ENCODE measurements at places on chromosomes 2 and 18. TPM values are rescaled to one million over a fixed set of nuclear protein-coding genes. Genes with fewer than 3 reads are reported as not detected.

The OR6B2 gene
- total RNA-seq, result not detected

GRCh38 chr2:2875296-2875695, 502.3 kb downstream of the EIPR1 start:
- DNase-seq, result no peak

The RND3 gene
- not detected for total RNA-seq

DNA sequence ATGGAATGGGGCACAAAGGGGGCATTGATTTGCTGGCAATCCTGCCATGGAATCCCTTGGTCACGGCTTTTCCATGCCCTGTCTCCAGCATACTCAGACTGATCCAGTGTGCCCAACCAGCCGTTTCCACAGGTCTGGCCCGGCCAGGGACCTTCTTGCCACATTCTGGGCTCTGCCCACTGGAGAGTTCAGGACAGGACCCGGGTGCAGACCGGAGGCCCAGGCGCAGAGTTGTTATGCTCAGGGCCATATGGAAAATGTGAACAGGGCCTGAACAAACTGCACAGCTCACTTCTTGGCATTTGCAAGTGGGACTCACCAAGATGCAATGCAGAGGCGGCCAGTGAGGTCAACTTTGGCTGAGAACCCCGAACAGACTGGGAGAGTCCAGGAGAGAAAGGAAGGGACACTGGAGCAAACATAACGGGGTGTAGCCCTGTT, 15.6 kb upstream of the ASAP2 start:
- no peak for DNase-seq

The MROH2A gene
- not detected for total RNA-seq

DNA sequence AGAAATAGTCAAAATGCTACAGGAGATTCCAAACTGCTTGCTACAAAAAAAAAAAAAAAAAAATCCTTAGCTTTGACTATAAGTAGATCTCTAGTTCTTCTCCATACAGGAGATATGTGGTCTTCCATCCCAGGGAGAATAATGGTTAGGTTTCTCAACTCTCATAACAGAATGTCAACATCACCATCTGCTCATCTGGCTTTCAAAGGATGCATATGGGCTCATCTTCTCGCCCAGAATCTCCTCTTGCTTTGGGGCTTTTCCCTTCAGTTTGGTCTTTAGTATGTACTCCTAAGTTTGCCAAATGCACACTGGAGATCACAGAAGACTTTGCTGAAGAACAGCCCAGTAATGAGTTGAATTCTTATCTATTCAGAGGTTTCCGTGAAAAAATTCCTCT, 240.7 kb downstream of the NRXN1 start:
- no peak for DNase-seq

DNA sequence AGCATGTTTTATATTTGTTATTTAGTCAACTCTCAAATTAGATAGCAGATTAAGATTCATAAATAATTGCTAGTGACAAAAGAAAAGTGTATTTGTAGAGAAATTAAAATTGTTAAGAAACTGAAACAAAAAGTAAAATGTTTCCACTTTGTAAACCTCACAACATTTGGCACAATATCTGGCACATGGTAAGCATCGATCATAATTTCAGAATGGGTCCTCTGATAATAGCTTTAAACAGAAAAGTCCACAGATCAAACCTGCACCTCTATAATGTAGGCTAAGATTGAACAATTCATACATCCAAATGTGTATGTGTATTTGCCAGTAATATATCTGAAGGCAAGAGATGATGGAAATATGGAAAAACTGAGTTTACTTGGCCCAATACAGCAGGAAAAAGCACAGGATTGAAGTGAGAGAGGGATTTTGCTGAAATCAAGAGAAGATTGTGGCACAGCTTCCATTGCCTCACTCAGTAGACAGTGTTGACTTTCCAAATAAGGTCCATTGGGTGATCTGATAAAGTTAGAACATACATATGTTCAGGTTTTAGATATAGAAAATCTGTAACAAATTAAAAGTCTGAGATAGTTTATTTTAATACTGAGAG, 39.4 kb downstream of the COBLL1 start:
- DNase-seq, result no peak

GRCh38 chr2:67612576-67613042, 215.5 kb downstream of the ETAA1 start:
- no peak for DNase-seq

DNA sequence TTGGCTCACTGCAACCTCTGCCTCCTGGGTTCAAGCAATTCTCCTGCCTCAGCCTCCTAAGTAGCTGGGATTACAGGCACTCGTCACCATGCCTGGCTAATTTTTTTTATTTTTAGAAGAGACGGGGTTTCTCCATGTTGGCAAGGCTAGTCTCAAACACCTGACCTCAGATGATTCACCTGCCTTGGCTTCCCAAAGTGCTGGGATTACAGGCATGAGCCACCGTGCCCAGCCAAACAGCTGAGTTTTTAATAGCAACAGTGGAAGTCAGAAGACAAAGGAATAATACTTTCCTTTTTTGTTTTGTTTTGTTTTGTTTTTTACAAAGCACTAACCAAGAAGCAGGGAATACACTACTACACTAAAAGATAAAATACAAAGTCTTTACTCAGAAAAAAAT, 16.9 kb downstream of the GPR75 start:
- no peak for DNase-seq

GRCh38 chr2:120228503-120228902, 5.3 kb upstream of the TMEM185B start:
- no peak for DNase-seq

DNA sequence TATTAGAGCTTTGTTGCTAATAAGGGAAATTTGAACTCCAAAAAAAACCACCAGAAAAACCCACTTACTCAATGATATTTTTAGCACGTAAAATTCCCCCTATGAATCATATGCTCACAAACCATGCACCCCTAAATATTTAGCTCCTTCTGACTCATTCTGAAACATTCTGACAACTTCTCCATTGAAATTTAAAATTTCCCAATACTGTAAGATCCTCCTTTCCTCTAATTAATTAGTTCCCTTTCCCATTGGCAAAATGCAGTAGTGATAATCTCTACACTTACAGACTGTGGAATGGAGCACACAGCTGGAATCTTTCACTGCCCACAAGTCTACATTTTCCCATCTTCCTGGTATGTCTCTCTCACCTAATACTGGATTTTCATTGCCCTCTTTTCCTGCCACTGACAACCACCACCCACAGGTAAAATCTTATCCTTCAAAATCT, 215.8 kb upstream of the ACVR2A start:
- no peak for DNase-seq

The LRP1B gene
- total RNA-seq, result not detected

- DNase-seq, result no peak
These were observed 119.2 kb upstream of the HNRNPA3 start for GRCh38 chr2:177093371-177093770.

DNA sequence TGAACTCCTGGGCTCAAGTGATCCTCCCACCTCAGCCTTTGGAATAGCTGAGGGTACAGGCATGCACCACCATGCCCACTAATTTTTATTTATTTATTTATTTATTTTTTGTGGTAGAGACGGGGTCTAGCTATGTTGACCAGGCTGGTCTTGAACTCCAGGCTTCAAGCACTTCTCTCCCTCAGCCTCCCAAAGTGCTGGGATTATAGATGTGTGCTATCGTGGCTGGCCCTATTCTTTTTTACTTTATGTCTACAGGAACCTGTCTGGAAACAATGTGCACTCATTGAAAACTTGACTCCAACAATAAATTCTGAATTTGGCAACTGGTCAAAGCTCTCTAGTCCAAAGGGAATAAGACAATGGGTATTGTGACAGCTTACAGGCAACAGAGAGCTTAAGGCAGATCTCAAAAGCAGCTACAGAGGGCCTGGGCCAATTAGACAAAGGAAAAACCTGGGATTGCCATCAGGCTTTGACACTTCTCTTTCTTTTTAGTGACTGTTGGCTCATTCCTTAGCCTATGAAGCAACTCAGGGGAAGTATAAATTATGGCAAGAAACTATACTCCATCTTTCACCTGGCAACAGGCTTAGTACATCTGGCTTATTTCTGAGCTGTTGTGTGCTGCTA, 55.1 kb upstream of the RAPGEF4 start:
- no peak for DNase-seq

GRCh38 chr2:105573490-105573889, 171.2 kb upstream of the NCK2 start:
- no peak for DNase-seq
